ENCODE measurements at places on chromosomes 2 and 18.

DNA sequence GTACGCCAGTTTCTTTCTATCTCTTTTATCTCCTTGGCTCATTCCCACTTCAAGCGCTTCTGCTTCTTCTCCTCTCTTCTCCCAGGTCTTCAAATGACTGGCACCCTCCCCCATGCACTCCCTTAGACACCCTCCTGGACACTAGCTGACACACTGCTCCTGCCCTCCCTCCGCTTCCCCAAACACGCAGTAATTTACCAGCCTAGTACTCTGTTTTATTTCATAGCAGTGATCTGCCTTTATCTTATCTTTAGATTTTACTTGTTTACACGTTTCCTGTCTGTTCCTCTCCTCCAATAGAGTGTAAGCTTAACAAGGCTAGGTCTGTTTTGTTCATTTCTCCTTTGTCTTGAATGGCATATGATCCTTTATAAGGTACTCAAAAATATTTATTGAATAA is 93.9 kb downstream of the SCN3A start:
- no peak for DNase-seq

DNA sequence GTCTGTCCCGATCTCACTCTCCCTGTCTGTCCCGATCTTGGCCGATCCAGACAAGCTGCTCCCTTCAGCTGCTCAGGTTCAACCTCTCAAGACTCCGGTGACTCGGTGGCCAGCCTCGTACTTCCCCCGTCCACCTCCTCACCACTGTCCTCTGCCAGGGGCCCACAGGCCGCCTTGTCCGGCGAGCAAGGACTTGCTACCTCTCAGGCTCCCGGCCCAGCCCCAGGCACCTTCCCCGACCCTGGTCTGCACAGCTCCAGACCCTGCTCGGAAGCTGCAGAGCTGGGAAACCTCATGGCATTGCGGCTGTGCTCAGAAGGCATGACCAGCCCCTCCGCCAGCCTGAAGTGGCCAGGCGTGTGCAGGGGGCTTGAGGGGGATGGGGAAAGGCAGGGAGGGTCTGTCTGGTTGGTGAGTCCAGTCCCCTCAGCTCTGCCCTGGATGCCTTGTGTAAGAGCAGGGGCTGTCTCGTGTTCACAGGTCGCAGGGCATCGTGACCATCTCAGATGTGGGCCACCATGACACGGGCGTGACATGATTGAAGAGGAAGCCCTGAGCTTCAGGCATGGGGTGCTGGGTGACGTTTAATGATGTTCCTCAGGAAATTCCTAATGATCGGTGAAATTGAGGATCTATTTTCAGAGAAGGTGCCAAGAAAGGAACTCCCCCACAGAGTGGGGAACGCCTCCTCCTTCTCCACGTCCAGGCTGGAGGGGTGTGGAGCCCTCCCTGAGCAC is 121.2 kb upstream of the CTDP1 start:
- no peak for DNase-seq

GRCh38 chr2:208266936-208267335 is 881 bp downstream of the PIKFYVE start:
- DNase-seq = no peak

- no peak for DNase-seq
These were observed 105.6 kb upstream of the CTDP1 start for GRCh38 chr18:79573921-79574491.

DNA sequence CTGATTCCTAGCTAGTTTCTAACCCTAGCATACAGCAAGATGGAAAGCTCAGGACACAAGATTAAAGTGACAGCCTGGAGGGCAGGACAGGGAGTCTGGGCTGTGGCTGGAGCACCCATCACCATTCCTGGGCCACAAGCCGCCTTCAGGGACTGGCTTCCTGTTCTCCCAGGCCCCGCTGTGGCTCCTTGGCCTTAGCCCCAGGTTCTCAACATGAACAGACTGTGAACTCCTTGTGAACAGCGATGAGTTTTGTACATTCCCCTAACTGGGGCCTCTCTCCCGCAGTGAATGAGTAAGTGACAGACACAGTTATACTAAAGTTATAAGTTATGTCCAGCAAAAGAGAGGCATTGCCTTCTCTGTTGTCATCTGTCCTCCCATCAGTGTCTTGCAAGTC is 35.9 kb upstream of the SLC14A1 start:
- DNase-seq = no peak
